ENCODE measurements at places on chromosomes 7 and 10. TPM values are rescaled to one million over a fixed set of nuclear protein-coding genes. Genes with fewer than 3 reads are reported as not detected.

NCF1 gene
- not detected for total RNA-seq

PPP1R3C gene
- 9.4 TPM for total RNA-seq

MRC1 gene
- 29.3 TPM for total RNA-seq

DNA sequence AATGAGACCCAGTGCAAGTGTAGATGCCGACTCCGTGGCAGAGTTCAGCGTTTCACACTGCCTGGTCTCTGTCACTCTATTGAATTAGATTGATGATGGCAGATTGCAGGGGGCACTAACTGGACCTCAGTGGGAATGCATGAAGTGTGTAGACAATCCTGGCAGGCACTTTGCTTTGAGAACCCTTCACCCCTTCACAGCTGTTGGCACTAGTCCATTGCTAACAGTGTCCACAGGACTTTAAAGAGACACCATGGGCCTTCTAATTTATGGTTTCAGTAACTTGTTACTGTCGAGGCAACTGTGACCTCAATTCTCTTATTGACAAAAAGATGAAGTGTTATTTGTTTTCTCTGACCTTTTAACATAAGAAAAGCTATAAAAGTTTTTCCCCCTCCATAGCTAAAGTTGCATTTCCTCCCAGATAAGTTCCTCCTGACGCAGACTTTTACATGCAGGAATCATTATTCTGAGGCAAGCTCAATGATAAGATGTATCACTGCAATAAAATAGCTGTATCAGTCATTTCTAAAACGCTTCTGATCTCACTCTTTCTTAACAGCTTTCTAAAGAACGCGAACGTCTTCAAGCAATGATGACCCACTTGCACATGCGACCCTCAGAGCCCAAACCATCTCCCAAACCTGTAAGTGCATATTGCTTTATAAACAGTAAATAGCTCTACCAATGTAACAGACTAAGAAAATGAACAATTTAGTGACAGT, 238.9 kb downstream of the FOXP2 start:
- H3K27ac ChIP-seq, result no peak overlapping the region
- H3K36me3 ChIP-seq, result no peaks in the 10 kb centered on the region
- H3K4me3 ChIP-seq, result no peak overlapping the region
- no peak for DNase-seq
- no peaks in the 10 kb centered on the region for H3K4me1 ChIP-seq

GRCh38 chr7:23093546-23093945, 12.0 kb upstream of the KLHL7 start:
- H3K27me3 ChIP-seq, result no peaks in the 10 kb centered on the region
- no peak for DNase-seq
- H3K36me3 ChIP-seq, result no peaks in the 10 kb centered on the region
- H3K27ac ChIP-seq, result no peak overlapping the region
- no peaks in the 10 kb centered on the region for H3K4me1 ChIP-seq
- H3K4me3 ChIP-seq, result no peak overlapping the region

ELMO1 gene
- 66.9 TPM for total RNA-seq
